ENCODE measurements at places on chromosomes 5 and 9.
A peak's percentile ranks its signal among the peaks of the same experiment; 100 is the strongest.

DNA sequence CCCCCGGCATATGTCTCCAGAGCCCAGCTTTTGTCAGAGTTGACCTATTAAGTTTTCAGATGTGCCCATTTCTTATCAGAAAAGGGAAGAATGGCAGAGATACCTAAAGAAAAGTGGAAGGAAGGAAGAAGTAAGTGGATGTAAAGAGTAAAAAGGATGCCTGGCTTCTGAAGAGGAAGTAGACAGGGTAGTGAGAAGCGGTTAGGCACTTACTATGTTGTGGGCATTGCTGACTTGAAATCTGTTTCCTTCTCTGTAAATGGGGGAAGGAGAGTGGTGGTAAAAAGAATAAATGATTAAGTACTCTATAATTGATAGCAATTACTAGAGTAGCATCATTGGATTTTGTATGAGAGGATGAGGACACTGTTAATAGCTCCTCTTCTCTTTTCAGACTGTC is 9.9 kb downstream of the ANP32B start:
- H3K27me3 ChIP-seq = no peaks in the 10 kb centered on the region
- H3K36me3 ChIP-seq = peaks cover 73% of the 10 kb centered on the region
- H3K4me3 ChIP-seq = peak overlapping the region; percentile 20
- DNase-seq = no peak
- H3K27ac ChIP-seq = peak overlapping the region; percentile 50
- H3K4me1 ChIP-seq = peaks cover 83% of the 10 kb centered on the region

DNA sequence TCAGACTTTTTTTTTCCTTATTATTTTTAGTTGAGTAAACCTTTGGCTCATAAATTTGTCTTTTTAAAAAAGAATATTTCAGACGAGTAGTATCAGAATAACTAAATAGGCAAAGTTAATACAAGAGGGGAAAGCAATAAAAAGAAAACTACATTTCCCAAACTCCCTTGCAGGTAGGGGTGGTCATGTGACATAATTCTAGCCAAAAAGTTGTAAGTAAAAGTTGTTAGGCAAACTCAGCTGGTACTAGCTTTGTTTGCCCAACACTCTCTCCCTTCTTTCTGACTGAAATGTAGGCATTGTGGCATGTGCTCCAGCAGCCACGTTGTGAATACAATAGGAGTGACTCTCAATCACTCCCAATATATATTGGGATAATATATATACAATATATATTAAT is 20.9 kb downstream of the GIN1 start:
- no peaks in the 10 kb centered on the region for H3K4me1 ChIP-seq
- no peak overlapping the region for H3K27ac ChIP-seq
- H3K36me3 ChIP-seq = peaks cover 19% of the 10 kb centered on the region
- H3K27me3 ChIP-seq = no peaks in the 10 kb centered on the region

GRCh38 chr5:58094031-58094430 is 365.9 kb downstream of the PLK2 start:
- H3K27ac ChIP-seq = no peak overlapping the region
- no peak overlapping the region for H3K4me3 ChIP-seq
- H3K36me3 ChIP-seq = no peaks in the 10 kb centered on the region
- no peaks in the 10 kb centered on the region for H3K4me1 ChIP-seq
- H3K27me3 ChIP-seq = no peaks in the 10 kb centered on the region
- DNase-seq = no peak

DNA sequence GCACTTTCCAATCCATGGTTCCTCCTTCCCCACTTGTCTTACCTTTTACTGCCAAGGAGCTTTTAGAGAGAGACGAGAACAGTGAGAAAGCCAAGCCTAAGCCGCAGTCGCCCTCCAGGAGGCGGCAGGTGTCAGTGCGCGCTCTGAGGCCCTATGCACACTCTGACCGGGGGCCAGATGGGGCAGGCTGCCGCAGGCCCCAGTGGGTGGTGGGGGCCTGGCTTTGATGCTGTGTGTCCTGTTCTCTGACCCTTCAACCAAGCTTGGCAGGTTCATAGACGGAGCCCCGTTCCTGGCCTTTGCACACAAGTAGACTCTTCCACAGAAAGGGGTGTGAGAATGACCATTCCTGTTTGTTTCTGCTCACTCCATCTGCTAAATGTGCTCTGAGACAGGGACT is 77.3 kb downstream of the WNK2 start:
- no peak for DNase-seq
- no peak overlapping the region for H3K4me3 ChIP-seq
- no peaks in the 10 kb centered on the region for H3K27me3 ChIP-seq
- H3K36me3 ChIP-seq = no peaks in the 10 kb centered on the region

- DNase-seq = no peak
- no peak overlapping the region for H3K27ac ChIP-seq
- H3K36me3 ChIP-seq = peaks cover 10% of the 10 kb centered on the region
Observed at GRCh38 chr5:77633207-77633675, 5.3 kb downstream of the OTP start.

- no peak overlapping the region for H3K4me3 ChIP-seq
- H3K4me1 ChIP-seq = no peaks in the 10 kb centered on the region
- no peaks in the 10 kb centered on the region for H3K36me3 ChIP-seq
- DNase-seq = no peak
- no peak overlapping the region for H3K27ac ChIP-seq
- no peaks in the 10 kb centered on the region for H3K27me3 ChIP-seq
Observed at GRCh38 chr5:12947379-12947778, 997.1 kb downstream of the DNAH5 start.

- H3K4me1 ChIP-seq = no peaks in the 10 kb centered on the region
- H3K4me3 ChIP-seq = no peak overlapping the region
- DNase-seq = no peak
- H3K27ac ChIP-seq = no peak overlapping the region
Observed at GRCh38 chr9:10899509-10899908, 286.7 kb upstream of the PTPRD start.

DNA sequence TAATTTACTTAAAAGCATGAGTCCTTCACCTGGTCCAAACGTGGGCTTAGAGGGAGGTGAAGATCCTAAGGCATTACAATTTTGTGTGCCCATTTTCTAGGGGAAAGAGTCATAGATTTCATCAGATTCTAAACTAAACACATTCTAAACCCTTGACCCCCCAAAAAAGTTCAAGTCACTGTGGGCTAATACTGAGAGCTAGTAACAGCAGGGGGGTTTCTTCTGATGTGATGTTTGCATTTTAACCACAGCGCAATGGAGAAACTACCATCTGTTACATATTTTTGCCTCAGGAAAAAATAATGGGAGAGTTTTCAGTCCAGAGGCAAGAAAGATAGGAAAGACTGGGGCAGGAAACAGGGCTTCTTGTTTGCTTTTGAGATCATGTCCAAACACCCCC is 110.8 kb upstream of the SLC1A3 start:
- no peak for DNase-seq
- no peak overlapping the region for H3K27ac ChIP-seq
- no peak overlapping the region for H3K4me3 ChIP-seq

DNA sequence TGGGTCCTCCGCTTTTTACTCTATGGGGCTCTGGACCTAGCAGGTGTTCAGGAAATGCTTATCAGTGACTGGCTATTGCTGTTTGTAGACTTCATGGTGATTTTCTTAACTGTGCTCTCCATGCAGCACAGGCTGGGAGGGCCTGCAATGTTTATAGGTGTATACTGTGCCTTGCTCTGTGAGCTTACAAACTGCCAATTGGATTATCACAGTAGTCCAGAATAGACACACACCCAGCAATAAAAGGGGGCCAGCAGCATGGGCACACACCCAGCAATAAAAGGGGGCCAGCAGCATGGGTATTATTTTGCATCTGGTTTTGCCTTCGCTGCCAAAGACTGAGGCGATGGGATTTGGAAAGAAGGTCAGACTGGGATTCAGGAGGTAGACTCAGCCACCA is 100.0 kb downstream of the CRB2 start:
- H3K4me1 ChIP-seq = no peaks in the 10 kb centered on the region

- DNase-seq = no peak
- peaks cover 16% of the 10 kb centered on the region for H3K4me1 ChIP-seq
- H3K27ac ChIP-seq = no peak overlapping the region
- no peaks in the 10 kb centered on the region for H3K27me3 ChIP-seq
- peaks cover 10% of the 10 kb centered on the region for H3K36me3 ChIP-seq
Observed at GRCh38 chr9:128701227-128701854, 962 bp upstream of the PKN3 start.

DNA sequence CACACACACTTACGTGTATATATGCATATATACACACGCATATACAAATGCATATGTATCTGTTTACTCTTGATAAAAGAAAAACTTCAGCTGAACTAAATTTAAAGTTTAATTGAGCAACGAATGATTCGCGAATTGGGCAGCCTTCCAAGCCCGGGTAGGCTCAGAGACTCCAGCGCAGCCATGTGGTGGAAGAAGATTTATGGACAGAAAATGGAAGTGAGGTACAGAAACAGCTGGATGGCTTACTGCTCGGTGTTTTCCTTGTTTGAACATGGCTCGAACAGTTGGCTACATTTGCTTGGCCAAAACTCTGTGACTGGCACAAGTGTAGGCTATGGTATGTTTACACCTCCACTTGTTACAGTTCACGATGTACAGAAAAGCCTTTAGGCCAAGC is 239.3 kb upstream of the PRDM9 start:
- no peaks in the 10 kb centered on the region for H3K27me3 ChIP-seq
- no peaks in the 10 kb centered on the region for H3K4me1 ChIP-seq

- no peak for DNase-seq
- H3K36me3 ChIP-seq = peaks cover 1% of the 10 kb centered on the region
- H3K4me3 ChIP-seq = no peak overlapping the region
- H3K27ac ChIP-seq = no peak overlapping the region
Observed at GRCh38 chr5:10927608-10928007, 166.6 kb upstream of the DAP start.

- H3K4me3 ChIP-seq = no peak overlapping the region
- no peak for DNase-seq
- H3K36me3 ChIP-seq = no peaks in the 10 kb centered on the region
- no peak overlapping the region for H3K27ac ChIP-seq
- H3K27me3 ChIP-seq = peaks cover 13% of the 10 kb centered on the region
- H3K4me1 ChIP-seq = no peaks in the 10 kb centered on the region
Observed at GRCh38 chr9:113770396-113770795, 105.7 kb upstream of the ZNF618 start.

- peak overlapping the region; percentile 89 for H3K27ac ChIP-seq
- no peaks in the 10 kb centered on the region for H3K27me3 ChIP-seq
- H3K36me3 ChIP-seq = peaks cover 6% of the 10 kb centered on the region
- peaks cover 41% of the 10 kb centered on the region for H3K4me1 ChIP-seq
- DNase-seq = peak; percentile 40
Observed at GRCh38 chr5:157744051-157745011, 819 bp downstream of the LSM11 start.

DNA sequence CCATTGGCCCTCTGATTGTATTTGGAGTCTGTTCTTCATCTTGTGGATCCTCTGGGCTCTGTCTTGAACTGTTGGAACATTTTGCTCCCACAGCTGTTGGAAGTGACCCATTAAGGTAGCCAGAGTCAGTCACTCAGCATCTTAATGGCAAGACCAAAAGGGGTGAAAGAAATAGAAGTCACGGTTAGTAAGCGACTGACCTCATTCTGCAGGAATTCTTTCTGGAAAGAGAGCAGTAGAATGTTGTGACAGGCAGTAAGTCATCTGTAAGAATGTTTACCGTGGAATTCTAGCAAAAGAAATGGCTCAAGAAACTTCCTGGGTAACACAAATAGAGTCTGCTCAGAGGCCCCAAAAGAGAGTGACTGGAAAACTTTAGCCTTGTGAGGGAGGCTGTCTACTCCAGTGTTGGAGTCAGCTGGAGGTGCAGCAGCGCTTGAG is 28.6 kb upstream of the TNC start:
- no peaks in the 10 kb centered on the region for H3K4me1 ChIP-seq
- no peak for DNase-seq
- no peak overlapping the region for H3K27ac ChIP-seq
- H3K27me3 ChIP-seq = peaks cover 14% of the 10 kb centered on the region

- no peak overlapping the region for H3K4me3 ChIP-seq
- no peak for DNase-seq
- no peaks in the 10 kb centered on the region for H3K27me3 ChIP-seq
- peaks cover 12% of the 10 kb centered on the region for H3K36me3 ChIP-seq
- no peak overlapping the region for H3K27ac ChIP-seq
Observed at GRCh38 chr5:169971780-169972179, 8.5 kb downstream of the INSYN2B start.

DNA sequence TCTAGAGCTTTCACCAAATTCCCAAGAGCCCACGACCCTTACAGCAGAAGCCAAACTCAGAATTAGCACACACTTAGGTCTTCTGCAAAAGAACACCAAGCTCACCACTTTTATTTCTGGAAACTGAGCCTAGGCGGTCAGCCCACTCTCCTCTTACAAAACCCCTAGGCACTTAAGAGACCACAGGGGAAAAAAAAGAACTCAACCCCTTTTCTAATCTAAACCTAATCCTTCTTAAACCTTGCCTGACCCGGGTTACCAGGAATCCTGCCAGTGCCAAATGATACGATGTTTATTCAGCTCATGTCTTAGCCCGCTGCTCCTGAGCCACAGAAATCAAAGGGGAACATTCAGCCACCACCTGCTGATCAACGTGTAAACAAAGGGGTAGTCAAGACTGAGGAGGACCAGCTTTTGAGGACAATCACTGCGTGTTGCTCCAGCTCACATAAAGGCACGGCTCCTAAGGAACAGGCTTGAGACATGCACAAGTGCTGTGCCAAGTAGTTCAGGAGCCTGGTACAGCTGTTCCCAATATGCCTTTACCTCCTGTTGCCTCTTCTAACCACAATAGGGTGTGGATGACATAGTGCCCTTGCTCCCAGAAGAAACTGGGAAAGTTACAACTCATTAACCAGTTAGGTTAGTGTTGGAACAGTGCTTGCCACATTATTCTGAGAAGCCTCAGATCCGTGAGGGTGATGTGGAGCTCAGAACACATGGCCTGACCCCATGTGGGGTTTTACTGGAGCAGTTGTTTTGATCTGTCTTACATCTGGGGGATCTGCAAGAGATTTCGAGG is 49.3 kb downstream of the ZFAND5 start:
- H3K27me3 ChIP-seq = no peaks in the 10 kb centered on the region
- H3K36me3 ChIP-seq = no peaks in the 10 kb centered on the region
- H3K4me1 ChIP-seq = no peaks in the 10 kb centered on the region
- no peak overlapping the region for H3K27ac ChIP-seq

GRCh38 chr9:77982581-77983319 is 48.9 kb downstream of the GNAQ start:
- no peak for DNase-seq
- no peak overlapping the region for H3K27ac ChIP-seq
- peaks cover 66% of the 10 kb centered on the region for H3K4me1 ChIP-seq
- peaks cover 2% of the 10 kb centered on the region for H3K36me3 ChIP-seq
- H3K4me3 ChIP-seq = no peak overlapping the region

GRCh38 chr5:109944461-109944860 is 254.7 kb downstream of the MAN2A1 start:
- no peaks in the 10 kb centered on the region for H3K27me3 ChIP-seq
- DNase-seq = no peak
- no peaks in the 10 kb centered on the region for H3K36me3 ChIP-seq
- H3K4me3 ChIP-seq = no peak overlapping the region

GRCh38 chr9:68493958-68494577 is 46.6 kb downstream of the TMEM252 start:
- DNase-seq = no peak
- H3K4me1 ChIP-seq = no peaks in the 10 kb centered on the region
- H3K27ac ChIP-seq = no peak overlapping the region
- no peaks in the 10 kb centered on the region for H3K36me3 ChIP-seq

- H3K36me3 ChIP-seq = peaks cover 68% of the 10 kb centered on the region
- H3K27ac ChIP-seq = peak overlapping the region; percentile 83
- no peak for DNase-seq
- no peaks in the 10 kb centered on the region for H3K27me3 ChIP-seq
- H3K4me1 ChIP-seq = peaks cover 82% of the 10 kb centered on the region
Observed at GRCh38 chr9:129958796-129959195, 84.2 kb downstream of the FNBP1 start.

- H3K4me3 ChIP-seq = no peak overlapping the region
- peaks cover 15% of the 10 kb centered on the region for H3K36me3 ChIP-seq
- peaks cover 22% of the 10 kb centered on the region for H3K4me1 ChIP-seq
- DNase-seq = no peak
- no peaks in the 10 kb centered on the region for H3K27me3 ChIP-seq
- H3K27ac ChIP-seq = no peak overlapping the region
Observed at GRCh38 chr9:100357501-100357900, 4.8 kb upstream of the TEX10 start.

All from activated naive CD8-positive, alpha-beta T cell treated with anti-CD3 and anti-CD28 coated beads, Interleukin-2, amount 50 U/mL, for 24 hours (primary cell).